D721Med (cell line): ENCODE measurements at places on chromosomes 16 and 17.

DNA sequence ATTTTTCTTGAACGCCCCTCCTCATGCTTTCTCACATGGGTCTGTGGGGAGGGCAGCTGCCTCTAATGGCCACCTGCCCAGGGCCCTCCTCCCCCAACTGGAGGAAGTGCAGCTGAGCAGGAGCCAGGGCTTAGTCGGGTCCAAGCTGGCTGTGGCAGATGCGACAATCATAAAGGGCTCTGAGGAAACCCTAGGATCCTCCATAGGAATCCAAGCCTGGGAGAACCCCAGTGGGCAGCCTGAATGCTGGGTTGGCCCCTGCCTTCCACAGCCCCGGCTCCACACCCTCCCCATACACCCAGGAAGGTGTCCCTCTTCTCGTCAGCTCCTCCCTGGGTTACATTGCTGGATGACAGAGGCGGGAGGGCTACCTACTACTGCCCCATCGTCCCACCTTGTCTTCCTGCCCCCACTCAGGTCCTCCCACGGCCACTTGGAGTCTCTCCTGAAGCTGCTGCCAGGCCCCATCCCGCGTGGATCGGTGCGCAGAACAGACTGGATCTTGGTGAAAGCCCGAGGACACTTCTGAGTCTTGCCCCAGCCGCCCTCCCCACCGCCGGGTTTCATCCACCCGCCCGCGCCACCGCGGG is 15.6 kb upstream of the CBFB start:
- no peak for DNase-seq

GRCh38 chr16:11283820-11284248 is 2.7 kb upstream of the PRM1 start:
- no peak for DNase-seq

GRCh38 chr17:18270046-18270931 is 9.8 kb downstream of the MIEF2 start:
- no peak for DNase-seq

DNA sequence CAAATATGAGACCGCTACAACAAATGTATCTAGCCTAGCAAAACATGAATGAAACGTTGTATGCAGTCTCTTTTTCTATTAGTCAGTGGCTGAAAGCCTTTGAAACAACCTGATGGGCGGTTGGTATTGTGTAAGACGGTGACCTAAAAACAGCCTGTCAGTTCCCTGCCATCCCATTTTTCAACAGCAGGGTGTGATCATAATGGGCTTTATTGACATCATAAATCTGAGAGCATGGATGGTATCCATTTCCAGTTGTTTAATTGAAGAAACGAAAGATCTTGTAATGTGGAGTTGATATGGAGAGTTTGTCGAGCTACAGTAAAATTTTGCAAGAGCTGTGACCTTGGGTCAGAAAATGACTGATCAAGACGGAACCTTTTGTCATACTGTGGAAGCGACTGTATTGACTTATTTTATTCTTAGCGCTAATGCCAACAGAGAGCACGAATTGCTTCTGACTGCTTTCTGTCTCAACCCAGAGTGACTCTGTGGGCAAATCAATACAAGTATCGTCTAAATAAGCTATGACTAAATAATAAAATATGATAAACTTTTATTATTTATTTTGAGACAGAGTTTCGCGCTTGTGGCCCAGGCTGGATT is 12.3 kb upstream of the MEIOB start:
- DNase-seq, result no peak

DNA sequence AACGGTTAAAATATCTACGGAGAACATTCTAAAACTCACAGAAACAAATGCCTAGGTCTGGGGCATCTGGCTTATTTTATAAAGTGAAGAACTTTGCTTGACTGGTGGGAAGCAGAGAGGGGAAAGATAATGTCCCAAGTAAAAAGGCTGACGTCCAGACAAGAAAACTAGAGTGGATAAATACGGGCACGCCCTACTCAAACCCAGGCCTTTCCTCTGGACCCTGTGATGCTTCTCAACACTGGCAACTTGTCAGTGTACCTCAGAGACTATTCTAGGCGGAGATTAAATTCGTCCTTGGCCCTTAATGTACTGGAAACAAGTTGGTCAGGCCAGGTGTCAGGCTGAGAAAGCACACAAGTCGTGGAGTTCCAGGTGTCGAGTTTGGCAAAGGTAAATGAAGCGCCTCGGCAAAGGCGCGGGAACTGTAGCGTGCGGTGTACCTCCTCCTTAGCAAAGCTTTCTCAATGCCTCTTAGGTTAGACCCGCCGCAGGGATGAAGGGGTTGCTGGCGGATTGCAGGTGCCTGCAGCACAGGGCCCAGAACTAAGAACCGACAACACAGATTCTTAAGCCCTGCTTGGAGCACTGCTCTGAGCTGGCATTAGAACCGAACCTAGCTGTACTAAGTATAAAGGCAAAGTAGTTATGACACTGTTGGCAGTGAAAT is 668 bp upstream of the UNK start:
- no peak for DNase-seq

GRCh38 chr16:4239020-4239419 is 2.9 kb downstream of the SRL start:
- DNase-seq, result no peak

- DNase-seq, result no peak
Measured at GRCh38 chr16:27951489-27952120, 111.9 kb downstream of the GSG1L start.

- peak; percentile 31 for DNase-seq
Measured at GRCh38 chr17:47315451-47316266, 8.1 kb upstream of the EFCAB13 start.

DNA sequence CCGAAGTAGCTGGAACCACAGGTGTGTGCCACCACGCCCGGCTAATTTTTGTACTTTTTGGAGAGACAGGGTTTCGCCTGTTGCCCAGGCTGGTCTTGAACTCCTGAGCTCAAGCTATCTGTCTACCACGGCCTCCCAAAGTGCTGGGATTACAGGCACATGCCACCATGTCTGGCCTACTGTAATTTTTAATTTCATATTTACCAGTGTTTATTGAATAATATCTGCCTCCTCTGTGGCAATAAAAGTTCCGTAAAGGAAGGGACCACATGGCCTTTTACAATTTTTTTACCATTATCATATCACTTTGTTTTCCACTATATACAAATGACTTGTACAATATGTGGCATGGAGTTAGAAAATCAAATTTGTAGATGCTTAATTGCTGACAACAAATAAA is 7.8 kb downstream of the USP31 start:
- no peak for DNase-seq

GRCh38 chr17:80980397-80981061 is 11.1 kb upstream of the CHMP6 start:
- no peak for DNase-seq

DNA sequence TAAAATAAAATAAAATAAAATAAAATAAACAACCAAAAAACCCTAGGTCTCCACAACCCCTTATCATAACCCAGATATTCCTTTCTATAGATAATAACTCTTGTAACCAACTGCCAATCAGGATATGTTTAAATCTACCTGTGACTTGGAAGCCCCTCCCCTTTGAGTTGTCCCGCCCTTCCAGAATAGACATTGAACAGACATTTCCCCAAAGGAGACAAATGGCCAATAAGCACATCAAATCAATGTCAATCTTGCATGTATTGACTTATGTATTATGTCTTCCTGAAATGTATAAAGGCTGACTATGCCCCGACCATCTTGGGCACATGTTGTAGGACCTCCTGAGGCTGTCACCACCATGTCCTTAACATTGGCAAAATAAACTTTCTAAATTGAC is 1.5 kb upstream of the MAPK7 start:
- no peak for DNase-seq

- no peak for DNase-seq
Measured at GRCh38 chr16:29916979-29917378, 9.0 kb downstream of the KCTD13 start.

- DNase-seq, result no peak
Measured at GRCh38 chr17:46086821-46087220, 87.8 kb downstream of the STH start.

DNA sequence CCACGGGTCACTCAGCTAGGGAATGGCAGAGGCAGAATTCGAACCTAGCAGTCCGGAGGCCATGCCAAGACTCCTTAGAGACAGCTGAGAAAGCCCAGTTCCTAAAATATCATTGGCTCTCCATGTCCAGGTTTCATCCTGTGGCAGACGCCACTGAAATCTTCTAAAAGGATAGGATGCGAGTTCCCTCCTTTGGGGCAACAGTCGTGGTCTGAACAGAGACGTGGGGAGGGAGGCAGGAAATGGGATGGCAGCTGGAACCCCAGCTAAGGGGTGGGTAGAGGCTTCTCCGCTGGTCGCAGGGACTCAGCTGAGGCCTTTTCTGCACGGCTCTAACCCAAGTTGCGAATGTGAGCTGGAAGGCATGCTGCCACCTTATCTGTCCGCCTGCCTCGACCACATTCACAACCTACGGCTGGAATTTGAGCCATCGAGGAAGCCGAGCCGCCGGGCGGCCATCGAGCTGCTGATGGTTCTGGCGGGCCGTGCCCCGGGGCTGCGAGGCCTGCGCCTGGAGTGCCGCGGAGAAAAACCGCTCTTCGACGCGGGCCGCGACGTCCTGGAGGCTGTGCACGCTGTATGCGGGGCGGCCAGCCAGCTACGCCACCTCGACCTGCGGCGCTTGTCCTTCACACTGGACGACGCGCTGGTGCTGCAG is 1.9 kb upstream of the HSF4 start:
- no peak for DNase-seq

DNA sequence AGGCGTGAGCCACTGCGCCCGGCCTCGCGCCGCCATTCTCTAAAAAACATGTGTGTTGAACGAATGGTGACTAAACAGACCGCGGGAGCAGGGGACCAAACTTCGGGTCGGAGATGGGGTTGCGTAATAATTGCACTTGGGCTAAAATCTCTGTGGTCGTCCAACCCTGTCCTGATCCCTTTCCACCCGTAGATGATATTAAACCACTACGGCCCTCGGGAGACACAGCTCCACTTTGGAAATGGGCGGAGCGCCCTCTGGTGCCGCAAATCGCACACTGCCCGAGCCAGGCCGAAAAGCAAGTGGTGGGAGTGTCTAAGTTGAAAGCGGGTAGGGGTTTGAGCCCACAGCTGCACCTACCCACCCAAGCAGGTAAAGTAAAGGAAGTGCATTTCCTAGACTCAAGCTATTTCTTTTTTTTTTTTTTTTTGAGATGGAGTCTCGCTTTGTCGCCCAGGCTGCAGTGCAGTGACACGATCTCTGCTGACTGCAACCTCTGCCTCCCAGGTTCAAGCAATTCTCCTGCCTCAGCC is 17.0 kb downstream of the CAVIN1 start:
- DNase-seq, result peak; percentile 84

- DNase-seq, result no peak
Measured at GRCh38 chr17:40471846-40472732, 28.8 kb downstream of the IGFBP4 start.

GRCh38 chr16:82004601-82005000 is 6.7 kb downstream of the SDR42E1 start:
- DNase-seq, result no peak

GRCh38 chr16:77790912-77791311 is 2.5 kb downstream of the VAT1L start:
- no peak for DNase-seq

DNA sequence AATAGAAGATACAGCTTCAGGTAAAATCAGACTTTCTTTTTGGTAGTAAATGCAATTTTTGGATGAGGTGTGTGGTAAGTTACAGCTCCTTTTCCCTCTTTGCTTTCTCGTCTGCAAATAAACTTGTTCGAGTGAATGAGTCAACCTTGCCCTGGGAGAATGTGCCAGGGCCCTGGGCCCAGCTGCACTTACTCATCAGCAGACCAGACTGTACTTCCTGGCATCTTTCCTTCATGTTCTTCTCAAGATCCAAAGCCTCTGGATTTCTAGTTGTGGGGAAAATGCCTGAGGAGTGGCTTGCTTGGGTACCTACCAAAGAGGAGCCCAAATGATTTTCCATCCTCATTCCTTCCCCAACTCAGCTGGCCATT is 5.4 kb upstream of the G6PC1 start:
- DNase-seq, result no peak

DNA sequence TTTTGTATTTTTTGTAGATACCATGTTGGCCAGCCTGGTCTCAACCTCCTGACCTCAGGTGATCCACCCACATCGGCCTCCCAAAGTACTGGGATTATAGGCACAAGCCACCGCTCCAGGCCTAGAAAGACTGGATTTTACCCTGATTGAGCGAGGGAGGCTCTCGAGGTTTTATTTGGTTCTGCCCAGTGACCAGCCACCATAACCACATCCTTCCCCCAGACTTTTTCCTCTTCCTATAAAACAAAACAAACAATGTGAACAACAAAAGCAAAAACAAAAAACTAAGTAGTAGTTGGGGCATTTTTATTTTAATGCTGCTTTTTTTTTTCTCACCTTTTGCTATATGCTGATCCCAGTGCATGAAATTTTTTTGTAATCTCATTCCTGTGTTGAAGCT is 509.6 kb downstream of the MAF start:
- no peak for DNase-seq

DNA sequence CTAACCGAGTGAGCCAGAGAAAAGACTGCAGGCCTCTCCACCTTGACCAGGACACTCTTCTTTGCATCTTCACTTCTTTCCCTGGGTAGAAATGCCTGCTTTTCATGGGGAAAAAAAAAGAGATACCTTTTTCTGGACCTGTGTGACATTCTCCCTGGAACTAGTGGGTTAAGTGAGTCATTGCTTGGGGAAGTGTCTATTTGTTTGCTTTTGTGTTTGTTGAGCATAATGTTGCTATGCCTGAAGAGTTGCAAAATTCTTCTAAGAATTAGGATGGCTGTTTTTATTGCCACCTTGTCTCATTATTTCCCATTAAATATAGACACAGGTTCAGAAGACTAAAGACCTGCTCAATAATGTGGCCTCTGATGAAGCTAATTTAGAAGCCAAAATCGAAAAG is 18.8 kb downstream of the CLUAP1 start:
- DNase-seq, result no peak

- no peak for DNase-seq
Measured at GRCh38 chr17:2406271-2406902, 5.5 kb upstream of the MNT start.

- DNase-seq, result no peak
Measured at GRCh38 chr16:47493381-47494337, 32.5 kb downstream of the PHKB start.

DNA sequence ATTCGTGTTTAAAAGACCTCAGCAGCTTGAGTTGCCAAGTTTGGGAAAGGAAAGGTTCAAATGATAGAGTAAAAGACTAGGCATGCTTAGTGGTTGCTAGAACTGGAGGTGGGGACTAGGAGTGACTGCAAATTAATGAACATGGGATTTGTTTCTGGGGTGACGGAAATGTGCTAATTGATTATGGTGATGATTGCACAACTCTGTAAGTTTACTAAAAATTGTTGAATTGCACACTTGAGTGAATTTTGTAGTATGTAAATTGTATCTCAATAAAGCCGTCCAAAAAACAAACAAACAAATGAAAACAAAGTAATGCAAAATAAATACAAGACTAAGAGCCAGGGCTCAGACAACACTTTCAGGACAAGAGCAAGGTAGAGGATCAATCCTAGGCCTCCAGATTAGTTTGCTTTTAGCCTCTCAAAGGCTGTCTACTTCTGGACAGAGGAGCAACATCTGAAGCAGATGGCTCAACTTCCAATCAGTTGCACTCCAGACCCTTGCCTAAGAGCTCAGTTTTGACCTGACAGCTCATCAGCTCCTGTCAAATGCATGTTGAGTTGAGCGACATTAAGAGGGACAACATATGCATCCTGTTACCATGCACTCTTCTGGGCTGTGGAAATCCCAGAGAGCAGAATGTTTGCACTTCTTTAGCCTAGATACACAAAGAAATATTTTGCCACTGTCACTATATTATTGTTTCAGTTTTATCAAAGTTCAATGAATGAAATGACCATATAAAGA is 111.2 kb upstream of the ASIC2 start:
- DNase-seq, result no peak
